ENCODE measurements at places on chromosomes 6 and 20. TPM values are rescaled to one million over a fixed set of nuclear protein-coding genes. Genes with fewer than 3 reads are reported as not detected.

- H3K27me3 ChIP-seq: no peaks in the 10 kb centered on the region
- H3K27ac ChIP-seq: no peak overlapping the region
- no peaks in the 10 kb centered on the region for H3K4me1 ChIP-seq
- no peaks in the 10 kb centered on the region for H3K36me3 ChIP-seq
- no peak overlapping the region for H3K4me3 ChIP-seq
- no peak for DNase-seq
Measured at GRCh38 chr20:25008388-25009217, 16.1 kb upstream of the APMAP start.

The FOXP4 gene
- 14.5 TPM for total RNA-seq

DNA sequence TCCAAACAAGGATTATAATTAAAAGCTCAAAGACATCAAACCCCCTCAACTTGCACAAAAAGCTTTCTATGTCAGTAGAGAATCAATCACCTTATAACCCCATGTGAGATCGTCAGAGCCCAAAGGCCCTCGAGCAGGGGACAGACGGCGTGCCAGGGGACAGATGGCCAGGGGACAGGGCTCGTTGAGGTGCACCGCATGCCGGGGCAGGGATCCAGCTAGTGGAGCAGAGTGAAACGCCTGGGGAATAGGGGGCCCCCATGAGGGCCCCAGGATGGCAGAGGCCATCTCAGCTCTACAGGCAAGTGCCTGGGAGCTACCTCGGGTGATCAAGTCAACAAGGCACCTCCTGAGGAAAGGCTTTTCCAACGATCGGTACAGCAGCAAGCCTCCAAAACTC lies 28.6 kb downstream of the DIDO1 start:
- peaks cover 21% of the 10 kb centered on the region for H3K36me3 ChIP-seq
- H3K27ac ChIP-seq: no peak overlapping the region
- no peak for DNase-seq
- H3K4me1 ChIP-seq: peaks cover 14% of the 10 kb centered on the region
- no peak overlapping the region for H3K4me3 ChIP-seq

The ENPP3 gene
- total RNA-seq: 0.72 TPM

DNA sequence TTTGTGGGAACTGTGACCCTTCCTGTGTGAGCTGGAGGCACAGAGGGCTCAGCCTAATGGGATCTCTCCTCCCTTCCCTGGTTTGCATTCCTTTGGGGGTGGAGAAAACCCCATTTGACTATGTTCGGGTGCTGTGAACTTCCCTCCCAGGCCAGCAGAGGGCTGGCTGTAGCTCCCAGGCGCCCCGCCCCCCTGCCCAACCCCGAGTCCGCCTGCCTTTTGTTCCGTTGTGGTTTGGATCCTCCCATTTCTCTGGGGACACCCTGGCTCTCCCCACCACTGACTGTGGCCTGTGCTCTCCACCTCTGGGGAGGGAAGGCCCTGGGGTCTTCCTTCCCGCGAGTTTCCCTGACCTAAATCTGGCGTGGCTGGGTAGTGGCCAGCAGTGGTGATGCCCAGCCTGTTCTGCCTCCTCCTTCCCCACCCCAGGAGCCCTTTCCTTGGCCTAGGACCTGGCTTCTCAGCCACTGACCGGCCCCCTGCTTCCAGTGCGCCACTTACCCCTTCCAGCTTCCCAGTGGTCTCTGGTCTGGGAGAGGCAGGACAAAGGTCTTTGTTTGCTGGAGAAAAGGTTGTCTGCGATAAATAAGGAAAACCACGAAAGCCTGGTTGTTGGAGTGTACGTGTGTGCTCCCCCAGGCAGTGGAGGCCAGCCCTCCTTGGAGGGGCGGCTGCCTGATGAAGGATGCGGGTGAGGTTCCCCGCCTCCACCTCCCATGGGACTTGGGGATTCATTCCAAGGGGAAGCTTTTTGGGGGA lies 4.9 kb downstream of the VEGFA start:
- peak; percentile 74 for DNase-seq
- no peak overlapping the region for H3K4me3 ChIP-seq
- peaks cover 41% of the 10 kb centered on the region for H3K36me3 ChIP-seq
- no peaks in the 10 kb centered on the region for H3K27me3 ChIP-seq
- peak overlapping the region; percentile 90 for H3K27ac ChIP-seq
- H3K4me1 ChIP-seq: peaks cover 63% of the 10 kb centered on the region

- H3K27ac ChIP-seq: no peak overlapping the region
- no peaks in the 10 kb centered on the region for H3K36me3 ChIP-seq
- H3K27me3 ChIP-seq: no peaks in the 10 kb centered on the region
- DNase-seq: no peak
Measured at GRCh38 chr6:124008000-124008987, 204.6 kb downstream of the NKAIN2 start.

- H3K27ac ChIP-seq: no peak overlapping the region
- no peaks in the 10 kb centered on the region for H3K27me3 ChIP-seq
- H3K4me1 ChIP-seq: no peaks in the 10 kb centered on the region
Measured at GRCh38 chr20:48897305-48898010, 24.1 kb upstream of the ARFGEF2 start.

GRCh38 chr6:137902699-137903098 lies 35.6 kb downstream of the TNFAIP3 start:
- no peaks in the 10 kb centered on the region for H3K27me3 ChIP-seq
- no peak for DNase-seq
- no peaks in the 10 kb centered on the region for H3K4me1 ChIP-seq
- no peak overlapping the region for H3K27ac ChIP-seq

GRCh38 chr20:21398109-21399004 lies 1.0 kb upstream of the NKX2-4 start:
- no peak overlapping the region for H3K27ac ChIP-seq
- H3K36me3 ChIP-seq: no peaks in the 10 kb centered on the region
- DNase-seq: no peak
- no peak overlapping the region for H3K4me3 ChIP-seq
- peaks cover 90% of the 10 kb centered on the region for H3K27me3 ChIP-seq

The PRDM1 gene
- 3.3 TPM for total RNA-seq

- DNase-seq: no peak
- H3K36me3 ChIP-seq: no peaks in the 10 kb centered on the region
- no peak overlapping the region for H3K27ac ChIP-seq
Measured at GRCh38 chr6:27593200-27593818, 120.4 kb upstream of the ZNF184 start.
